ENCODE measurements at places on chromosomes 16 and 17. TPM values are rescaled to one million over a fixed set of nuclear protein-coding genes. Genes with fewer than 3 reads are reported as not detected.

- DNase-seq, result no peak
- no peak within 1 kb of the TSS for H3K27ac ChIP-seq
- H3K4me1 ChIP-seq, result no peaks in the 10 kb centered on the region
- H3K36me3 ChIP-seq, result no peaks in the 10 kb centered on the region
- H3K4me3 ChIP-seq, result no peak within 1 kb of the TSS
Measured at GRCh38 chr16:23712976-23713375, at the start of gene ERN2. ERN2 (minus strand) TSS chr16:23713222; CDS start chr16:23713187, 35 bp downstream.

GRCh38 chr16:4372001-4372577, 441 bp downstream of the VASN start:
- H3K36me3 ChIP-seq, result no peaks in the 10 kb centered on the region
- peak overlapping the region; percentile 82 for H3K27ac ChIP-seq
- DNase-seq, result no peak
- H3K27me3 ChIP-seq, result no peaks in the 10 kb centered on the region
- peak overlapping the region; percentile 75 for H3K4me3 ChIP-seq

The LGALS9C gene
- total RNA-seq, result not detected

The CRAMP1 gene
- 21.4 TPM for total RNA-seq

DNA sequence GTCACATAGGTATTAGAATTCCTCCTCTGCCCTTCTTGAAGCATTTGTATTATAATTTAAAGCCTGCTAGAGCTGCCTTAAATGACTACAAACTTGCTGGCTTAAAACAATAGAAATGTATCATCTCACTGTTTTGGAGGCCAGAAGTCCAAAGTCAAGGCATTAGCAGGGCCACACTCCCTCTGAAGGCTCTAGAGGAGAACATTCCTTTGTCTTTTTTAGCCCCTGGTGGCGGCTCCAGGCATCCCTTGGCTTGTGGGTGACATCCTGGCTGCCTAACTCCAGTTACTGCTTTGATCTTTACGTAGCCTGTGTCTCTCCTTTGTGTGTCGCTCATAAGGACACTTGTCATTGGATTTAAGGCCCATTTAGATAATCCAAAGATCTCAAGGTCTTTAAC, 186.6 kb upstream of the SALL1 start:
- no peak overlapping the region for H3K27ac ChIP-seq
- H3K27me3 ChIP-seq, result no peaks in the 10 kb centered on the region
- H3K4me1 ChIP-seq, result no peaks in the 10 kb centered on the region
- DNase-seq, result no peak

The NTN3 gene
- not detected for total RNA-seq

GRCh38 chr16:51538707-51539498, 387.8 kb upstream of the SALL1 start:
- no peaks in the 10 kb centered on the region for H3K36me3 ChIP-seq
- DNase-seq, result no peak

The FBXW10B gene
- total RNA-seq, result 1.4 TPM

DNA sequence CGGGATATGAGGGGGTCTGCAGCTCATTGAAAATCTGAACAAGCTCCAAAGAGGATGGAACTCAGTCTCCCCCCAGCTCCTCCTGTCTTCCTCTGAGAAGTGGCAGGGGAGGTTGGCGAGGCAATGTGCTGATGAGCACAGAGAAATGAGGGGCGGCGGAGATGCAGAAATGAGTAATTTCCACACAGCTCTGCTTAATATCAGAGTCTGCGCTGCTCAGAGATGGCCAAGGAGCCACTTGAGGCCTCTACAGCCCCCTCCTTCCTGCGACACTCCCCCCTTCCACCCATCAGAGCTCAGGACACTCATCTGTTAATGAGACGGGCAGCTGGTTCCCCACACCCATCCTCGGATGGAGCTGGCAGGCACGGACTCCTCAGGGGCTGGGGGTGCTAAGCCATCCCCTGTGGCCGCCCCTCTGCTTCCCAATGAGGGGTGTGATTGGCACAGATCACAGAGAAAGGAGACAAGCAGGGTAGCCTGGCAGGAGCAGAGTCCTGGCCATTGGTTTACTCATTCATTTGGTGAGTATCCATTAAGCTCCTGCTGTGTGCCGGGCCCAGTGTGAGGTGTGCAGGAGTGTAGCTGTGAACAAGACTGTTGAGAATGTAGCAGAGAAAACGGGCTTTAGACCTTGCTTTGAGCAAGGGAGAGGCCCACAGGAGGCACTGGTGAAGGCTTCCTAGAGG, 12.7 kb upstream of the CRHR1 start:
- H3K27me3 ChIP-seq, result peaks cover 45% of the 10 kb centered on the region
- no peak overlapping the region for H3K4me3 ChIP-seq
- H3K36me3 ChIP-seq, result no peaks in the 10 kb centered on the region
- no peaks in the 10 kb centered on the region for H3K4me1 ChIP-seq
- DNase-seq, result no peak
- H3K27ac ChIP-seq, result no peak overlapping the region

The TLCD2 gene
- 12.7 TPM for total RNA-seq

GRCh38 chr17:77666881-77667395, 291.6 kb upstream of the TNRC6C start:
- H3K36me3 ChIP-seq, result no peaks in the 10 kb centered on the region
- H3K4me1 ChIP-seq, result no peaks in the 10 kb centered on the region
- peak; percentile 33 for DNase-seq
- H3K27me3 ChIP-seq, result no peaks in the 10 kb centered on the region
- H3K4me3 ChIP-seq, result peak overlapping the region; percentile 11

The PPL gene
- 78.1 TPM for total RNA-seq

- H3K27ac ChIP-seq, result no peak overlapping the region
- peaks cover 28% of the 10 kb centered on the region for H3K4me1 ChIP-seq
- H3K36me3 ChIP-seq, result peaks cover 30% of the 10 kb centered on the region
- no peaks in the 10 kb centered on the region for H3K27me3 ChIP-seq
- DNase-seq, result no peak
Measured at GRCh38 chr17:40645943-40646342, 1.7 kb downstream of the SMARCE1 start.

DNA sequence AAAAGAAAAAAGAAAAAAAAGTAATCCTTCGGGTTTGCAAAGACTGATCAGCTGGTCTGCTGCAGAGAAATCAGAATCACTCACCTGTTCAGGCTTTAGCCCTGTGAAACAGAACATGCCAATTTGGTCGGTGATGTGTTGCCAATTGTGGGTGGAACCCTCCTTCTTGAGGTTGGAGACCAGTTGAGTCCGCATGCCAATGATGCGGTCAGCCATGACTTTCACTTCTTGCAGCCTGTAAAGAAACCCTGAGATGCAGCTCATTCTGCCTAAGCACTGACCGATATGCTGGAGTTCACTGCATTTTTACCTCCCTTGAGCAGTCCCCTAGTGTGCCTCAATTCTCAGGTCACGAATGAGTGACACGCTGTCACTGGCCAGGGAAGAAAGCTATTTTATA, 24.8 kb upstream of the SLC38A7 start:
- H3K4me1 ChIP-seq, result no peaks in the 10 kb centered on the region
- H3K27ac ChIP-seq, result no peak overlapping the region
- no peaks in the 10 kb centered on the region for H3K27me3 ChIP-seq
- H3K36me3 ChIP-seq, result peaks cover 66% of the 10 kb centered on the region
- no peak for DNase-seq

DNA sequence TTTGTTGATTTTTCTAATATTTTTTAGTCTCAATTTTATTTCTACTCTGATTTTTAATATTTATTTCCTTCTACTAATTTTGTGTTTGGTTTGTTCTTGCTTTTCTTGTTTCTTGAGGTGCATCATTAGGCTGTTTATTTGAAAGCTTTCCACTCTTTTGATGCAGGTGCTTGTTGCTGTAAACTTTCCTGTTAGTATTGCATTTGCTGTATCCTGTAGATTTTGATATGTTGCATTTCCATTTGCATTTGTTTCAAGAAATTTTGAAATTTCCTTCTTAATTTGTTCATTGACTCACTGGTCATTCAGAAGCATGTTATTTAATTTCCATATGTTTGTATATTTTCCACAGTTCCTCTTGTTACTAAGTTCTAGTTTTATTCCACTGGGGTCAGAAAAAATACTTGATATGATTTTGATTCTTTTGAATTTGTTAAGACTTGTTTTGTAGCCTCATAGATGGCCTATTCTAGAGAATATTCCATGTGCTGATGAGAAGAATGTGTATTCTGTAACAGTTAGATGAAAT, 43.1 kb upstream of the NACA2 start:
- H3K4me1 ChIP-seq, result no peaks in the 10 kb centered on the region
- no peaks in the 10 kb centered on the region for H3K36me3 ChIP-seq
- no peak overlapping the region for H3K4me3 ChIP-seq
- no peak overlapping the region for H3K27ac ChIP-seq
- peaks cover under 1% of the 10 kb centered on the region for H3K27me3 ChIP-seq

GRCh38 chr17:58334256-58334655, 5.7 kb upstream of the TSPOAP1 start:
- no peaks in the 10 kb centered on the region for H3K27me3 ChIP-seq
- H3K36me3 ChIP-seq, result no peaks in the 10 kb centered on the region
- H3K4me3 ChIP-seq, result no peak overlapping the region
- peak overlapping the region; percentile 92 for H3K27ac ChIP-seq
- H3K4me1 ChIP-seq, result peaks cover 40% of the 10 kb centered on the region

DNA sequence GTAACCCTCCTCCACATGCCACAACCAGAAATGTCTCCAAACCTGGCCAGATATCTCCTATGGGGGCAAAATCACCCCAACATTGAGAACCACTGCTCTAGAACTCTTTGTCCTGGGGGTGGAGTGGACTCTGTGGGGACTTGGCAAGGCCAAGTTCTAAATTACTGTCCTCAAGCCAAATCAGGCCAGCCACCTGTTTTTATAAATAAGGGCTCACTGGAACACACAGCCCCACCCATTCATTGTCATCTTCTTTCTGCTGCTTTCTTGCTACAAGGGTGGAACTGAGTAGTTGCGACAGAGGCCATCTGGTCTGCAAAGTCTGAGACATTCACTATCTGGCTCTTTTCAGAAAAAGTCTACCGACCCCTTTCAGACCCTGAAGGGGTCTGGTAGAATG, 26.8 kb upstream of the TMEM220 start:
- DNase-seq, result no peak
- no peaks in the 10 kb centered on the region for H3K4me1 ChIP-seq
- no peaks in the 10 kb centered on the region for H3K27me3 ChIP-seq
- H3K27ac ChIP-seq, result no peak overlapping the region
- no peak overlapping the region for H3K4me3 ChIP-seq

GRCh38 chr17:76353004-76353598, 615 bp downstream of the PRPSAP1 start:
- H3K27ac ChIP-seq, result peak overlapping the region; percentile 89
- H3K36me3 ChIP-seq, result peaks cover 4% of the 10 kb centered on the region
- H3K4me3 ChIP-seq, result peak overlapping the region; percentile 92

The ARHGAP23 gene
- total RNA-seq, result 85.1 TPM

DNA sequence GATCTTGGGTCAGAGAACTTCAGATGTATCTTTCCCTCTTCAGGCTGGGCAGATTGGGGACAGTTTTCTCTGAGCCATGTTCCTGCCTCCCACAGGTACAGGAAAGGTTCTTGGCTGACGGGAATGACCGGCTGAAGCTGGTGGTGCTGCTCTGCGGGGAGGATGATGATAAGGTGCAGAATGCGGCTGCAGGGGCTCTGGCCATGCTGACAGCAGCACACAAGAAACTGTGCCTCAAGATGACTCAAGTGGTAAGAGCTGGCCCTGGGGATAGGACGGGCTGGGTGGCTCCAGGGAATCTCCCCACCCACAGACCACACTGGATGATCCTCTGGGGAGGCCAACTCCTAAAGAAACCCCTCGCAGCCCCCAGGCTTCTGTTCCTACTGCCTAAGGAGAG, 10.9 kb downstream of the SLC35G3 start:
- DNase-seq, result no peak
- H3K36me3 ChIP-seq, result no peaks in the 10 kb centered on the region
- H3K4me3 ChIP-seq, result no peak overlapping the region
- H3K4me1 ChIP-seq, result no peaks in the 10 kb centered on the region
- H3K27me3 ChIP-seq, result no peaks in the 10 kb centered on the region
- H3K27ac ChIP-seq, result no peak overlapping the region

The CDK3 gene
- total RNA-seq, result 9.6 TPM

- no peak for DNase-seq
- H3K36me3 ChIP-seq, result peaks cover 11% of the 10 kb centered on the region
- peak overlapping the region; percentile 79 for H3K27ac ChIP-seq
- no peaks in the 10 kb centered on the region for H3K27me3 ChIP-seq
- peak overlapping the region; percentile 47 for H3K4me3 ChIP-seq
Measured at GRCh38 chr16:3961449-3961849, 80.9 kb upstream of the CREBBP start.

The LDAF1 gene
- total RNA-seq, result 33.3 TPM

DNA sequence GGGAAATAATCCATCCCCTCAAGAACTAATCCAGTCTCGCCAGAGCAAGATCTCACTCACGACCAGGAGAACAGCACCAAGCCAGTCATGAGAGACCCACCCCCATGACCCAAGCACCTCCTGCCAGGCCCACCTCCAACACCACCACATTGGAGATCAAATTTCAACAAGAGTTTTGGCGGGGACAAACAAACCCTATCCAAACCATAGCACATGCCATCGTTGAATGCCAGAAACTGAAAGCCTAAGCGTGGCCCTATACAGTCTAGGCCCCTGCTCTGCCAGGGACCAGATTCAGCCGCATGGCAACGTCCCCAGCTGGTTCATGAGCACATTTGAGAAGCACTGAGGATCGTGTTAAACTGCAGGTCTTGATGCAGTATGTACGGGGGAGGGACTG, 57.3 kb downstream of the AXIN2 start:
- H3K27ac ChIP-seq, result no peak overlapping the region
- DNase-seq, result no peak
- no peaks in the 10 kb centered on the region for H3K27me3 ChIP-seq
- H3K4me1 ChIP-seq, result no peaks in the 10 kb centered on the region

DNA sequence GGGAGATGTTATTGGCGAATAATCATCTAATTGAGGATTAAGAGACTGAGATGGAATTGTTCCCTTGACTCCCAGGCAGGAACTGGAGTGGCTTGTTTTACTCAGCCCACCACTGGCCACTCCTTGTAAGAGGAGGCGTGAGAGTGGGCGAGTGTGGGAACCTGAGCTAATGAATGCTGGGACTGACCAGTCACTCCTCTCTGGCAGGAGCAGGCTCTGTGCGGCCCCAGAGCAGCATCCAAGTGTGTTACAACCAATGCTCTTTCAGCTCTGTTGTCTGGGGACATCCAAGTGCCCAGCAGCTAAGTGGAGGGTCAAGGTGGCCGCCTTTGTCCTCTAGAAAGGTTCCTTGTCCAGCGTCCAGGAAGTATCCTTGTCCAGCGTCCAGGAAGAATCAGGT, 739.9 kb downstream of the CDH8 start:
- H3K36me3 ChIP-seq, result no peaks in the 10 kb centered on the region
- no peaks in the 10 kb centered on the region for H3K27me3 ChIP-seq
- no peaks in the 10 kb centered on the region for H3K4me1 ChIP-seq
- H3K4me3 ChIP-seq, result no peak overlapping the region
- no peak for DNase-seq

The UBE2Z gene
- total RNA-seq, result 61.3 TPM

The TAF15 gene
- total RNA-seq, result 142 TPM

- no peaks in the 10 kb centered on the region for H3K27me3 ChIP-seq
- no peaks in the 10 kb centered on the region for H3K36me3 ChIP-seq
- DNase-seq, result peak; percentile 85
- peak overlapping the region; percentile 72 for H3K27ac ChIP-seq
- no peak overlapping the region for H3K4me3 ChIP-seq
Measured at GRCh38 chr17:49739641-49740271, 24.2 kb downstream of the FAM117A start.

DNA sequence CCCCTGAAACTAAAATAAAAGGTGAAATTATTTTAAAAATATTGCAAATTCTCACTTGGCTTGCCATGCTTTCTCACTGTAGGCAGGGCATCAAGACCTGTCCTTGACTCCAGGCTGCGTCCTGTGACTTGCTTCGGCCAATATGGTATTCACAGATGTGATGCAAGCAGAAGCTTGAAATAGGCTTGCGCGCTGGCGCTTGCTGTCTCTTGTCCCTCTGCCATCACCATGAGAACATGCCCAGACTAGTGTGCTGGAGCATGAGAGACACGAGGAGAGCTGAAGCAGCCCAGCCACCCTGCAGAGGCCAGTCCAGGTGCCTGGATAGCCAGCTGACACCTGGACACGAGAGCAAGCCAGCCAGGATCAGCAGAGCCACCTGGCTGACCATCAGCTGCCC, 21.8 kb upstream of the ZKSCAN2 start:
- H3K36me3 ChIP-seq, result no peaks in the 10 kb centered on the region
- H3K4me1 ChIP-seq, result no peaks in the 10 kb centered on the region
- H3K27me3 ChIP-seq, result no peaks in the 10 kb centered on the region
- H3K4me3 ChIP-seq, result no peak overlapping the region
